Foreskin fibroblast (primary cell): ENCODE measurements at places on chromosomes 11 and 22.
A peak's percentile ranks its signal among the peaks of the same experiment; 100 is the strongest.

DNA sequence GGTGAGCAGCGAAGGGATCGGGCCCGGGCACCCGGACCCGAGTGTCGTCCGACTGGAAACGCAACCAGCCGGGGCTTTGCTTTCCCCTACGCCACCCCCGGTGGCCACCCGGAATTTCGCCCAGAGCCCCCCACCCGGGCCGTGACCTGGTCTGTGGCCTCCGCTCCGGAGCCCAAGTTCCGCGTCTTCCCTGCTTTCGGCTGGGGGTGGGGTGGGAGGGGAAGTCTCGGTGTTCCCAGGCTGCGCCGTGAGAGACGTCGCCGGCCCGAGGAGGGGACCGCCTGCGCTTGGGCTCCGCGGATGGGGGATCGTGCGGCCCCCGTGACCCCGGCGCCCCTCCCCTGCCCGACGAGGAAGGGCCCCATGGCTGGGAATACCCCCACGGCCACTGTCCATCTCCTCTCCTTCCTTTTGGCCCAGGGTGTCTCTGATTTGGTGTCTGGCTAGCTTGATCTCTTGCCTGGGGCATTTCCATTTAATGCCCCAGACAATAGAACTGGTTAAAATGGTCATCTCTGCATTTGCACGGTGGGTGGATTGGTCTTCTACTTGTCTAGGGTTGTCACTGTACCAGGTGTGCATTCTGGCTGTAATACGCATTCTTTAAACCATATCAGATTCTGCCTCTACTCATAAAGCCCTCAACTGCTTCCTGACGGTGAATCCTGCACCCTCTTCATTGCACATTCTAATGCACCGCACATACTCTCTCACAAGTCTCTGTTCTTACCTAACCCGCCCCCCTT, 789 bp downstream of the SIK2 start:
- peak; percentile 49 for DNase-seq

DNA sequence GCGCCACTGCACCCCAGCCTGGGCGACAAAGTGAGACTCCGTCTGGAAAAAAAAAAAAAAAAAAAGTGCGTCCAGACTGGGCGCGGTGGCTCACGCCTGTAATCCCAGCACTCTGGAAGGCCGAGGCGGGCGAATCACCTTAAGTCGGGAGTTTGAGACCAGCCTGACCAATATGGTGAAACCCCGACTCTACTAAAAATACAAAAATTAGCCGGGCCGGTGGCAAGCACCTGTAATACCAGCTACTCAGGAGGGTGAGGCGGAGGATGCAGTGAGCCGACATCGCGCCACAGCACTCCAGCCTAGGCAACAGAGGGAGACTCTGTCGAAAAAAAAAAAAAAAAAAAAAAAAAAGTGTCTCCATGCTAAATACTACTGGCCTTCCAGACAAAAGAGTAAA, 1.3 kb downstream of the USP28 start:
- no peak for DNase-seq

DNA sequence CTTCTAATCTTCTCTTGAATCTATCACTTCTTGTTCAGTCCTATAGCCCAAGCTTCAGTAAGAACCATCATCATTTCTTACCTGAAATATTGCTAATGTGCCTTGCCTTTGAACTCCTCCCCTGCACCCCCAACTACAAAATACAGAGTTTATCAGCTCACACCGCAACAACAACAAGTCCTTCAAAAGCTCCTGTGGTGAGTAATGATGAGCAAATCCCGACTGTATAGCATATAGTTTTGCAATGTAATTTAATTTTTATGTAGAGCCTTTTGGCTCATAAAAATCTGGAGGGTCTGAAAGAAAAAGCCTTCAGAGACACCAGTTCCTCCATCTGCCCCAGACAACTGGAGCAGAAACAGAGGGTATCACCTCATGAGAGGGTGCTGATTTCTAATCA, 124.7 kb downstream of the ARHGAP32 start:
- peak; percentile 6 for DNase-seq

DNA sequence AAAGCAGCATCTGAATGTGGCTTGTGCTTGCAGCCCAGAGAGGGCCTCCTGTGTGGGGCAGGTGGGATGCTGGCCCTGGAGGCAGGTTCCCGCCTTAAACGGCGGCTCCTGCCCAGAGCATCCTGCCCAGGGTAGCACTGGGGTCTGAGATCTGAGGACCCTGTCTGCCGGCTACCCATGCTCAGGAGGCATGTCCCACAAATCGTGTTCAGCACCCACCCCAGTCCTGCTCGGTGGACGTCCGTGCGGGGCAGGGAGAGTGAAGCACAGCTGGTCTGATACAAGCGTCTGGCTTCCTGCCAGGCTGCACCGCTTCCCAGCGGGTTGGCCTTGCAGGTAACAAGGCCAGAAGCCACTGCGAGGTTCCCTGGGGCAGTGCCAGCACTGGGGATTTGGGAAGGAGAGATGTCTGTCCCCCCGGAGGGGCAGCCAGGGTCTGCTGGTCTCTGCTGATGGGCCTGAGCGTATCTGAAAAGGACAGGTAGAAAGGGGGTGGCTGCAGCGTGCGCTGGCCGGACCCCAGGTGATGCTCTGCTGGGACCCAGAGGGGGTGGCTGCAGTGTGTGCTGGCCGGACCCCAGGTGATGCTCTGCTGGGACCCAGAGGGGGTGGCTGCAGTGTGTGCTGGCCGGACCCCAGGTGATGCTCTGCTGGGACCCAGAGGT, 3.6 kb downstream of the TRABD start:
- no peak for DNase-seq
